A549 treated with GW870086 at 1 μM for 4 hours (cell line): ENCODE measurements at places on chromosomes 1 and 21. TPM values are rescaled to one million over a fixed set of nuclear protein-coding genes. Genes with fewer than 3 reads are reported as not detected.

SYDE2 gene
- 0.61 to 1.1 TPM (median 0.91 TPM) in 5 replicates for total RNA-seq

CCDC24 gene
- 7.0 to 9.5 TPM (median 7.9 TPM) in 5 replicates for total RNA-seq

TTF2 gene
- 15.1 to 22.0 TPM (median 18.3 TPM) in 5 replicates for total RNA-seq

FCAMR gene
- total RNA-seq: not detected in 5 replicates

IVL gene
- total RNA-seq: 0.10 to 0.15 TPM (median 0.10 TPM) in 3 of 5 replicates, not detected in the others

ABCG1 gene
- total RNA-seq: 2.3 to 2.8 TPM (median 2.6 TPM) in 5 replicates

CELA3A gene
- not detected in 5 replicates for total RNA-seq

KCNK1 gene
- total RNA-seq: 14.3 to 22.8 TPM (median 18.0 TPM) in 5 replicates

CYP4Z1 gene
- not detected in 5 replicates for total RNA-seq

FGR gene
- total RNA-seq: 0.05 TPM in 1 of 5 replicates, not detected in the others

FAM76A gene
- 4.0 to 6.3 TPM (median 5.7 TPM) in 5 replicates for total RNA-seq

CCDC181 gene
- 0.13 to 0.29 TPM (median 0.19 TPM) in 4 of 5 replicates, not detected in the other for total RNA-seq

SYPL2 gene
- 0.07 to 0.11 TPM (median 0.10 TPM) in 5 replicates for total RNA-seq

TRIM33 gene
- 6.8 to 14.6 TPM (median 11.3 TPM) in 5 replicates for total RNA-seq

CDC20 gene
- 183 to 218 TPM (median 206 TPM) in 5 replicates for total RNA-seq

AQP10 gene
- not detected in 5 replicates for total RNA-seq

LRRC38 gene
- 0.06 TPM in 1 of 5 replicates, not detected in the others for total RNA-seq

FCGR3A gene
- not detected in 5 replicates for total RNA-seq
